ENCODE measurements at places on chromosomes 16 and 17. TPM values are rescaled to one million over a fixed set of nuclear protein-coding genes. Genes with fewer than 3 reads are reported as not detected.

KCNAB3 gene
- total RNA-seq, result 1.2 TPM

SMPD3 gene
- not detected for total RNA-seq

JPH3 gene
- 0.40 TPM for total RNA-seq

CLEC19A gene
- not detected for total RNA-seq

CACNG5 gene
- not detected for total RNA-seq

NOTUM gene
- total RNA-seq, result not detected

POLR2C gene
- total RNA-seq, result 64.5 TPM

CCL17 gene
- total RNA-seq, result not detected

GAS2L2 gene
- total RNA-seq, result not detected

WNT9B gene
- total RNA-seq, result not detected

CTRB1 gene
- total RNA-seq, result not detected

C16orf46 gene
- total RNA-seq, result 0.22 TPM

OR1F1 gene
- total RNA-seq, result 0.52 TPM

CTRB2 gene
- not detected for total RNA-seq

SNTB2 gene
- total RNA-seq, result 31.0 TPM

ABCA10 gene
- total RNA-seq, result under 0.01 TPM

MYL4 gene
- not detected for total RNA-seq

TBC1D3G gene
- not detected for total RNA-seq

AOC3 gene
- not detected for total RNA-seq

OTOP2 gene
- not detected for total RNA-seq

FUS gene
- total RNA-seq, result 83.8 TPM

KRT17 gene
- total RNA-seq, result 20.8 TPM

PDPR gene
- 6.8 TPM for total RNA-seq

SRCIN1 gene
- 0.07 TPM for total RNA-seq

TMIGD1 gene
- total RNA-seq, result not detected

KCTD19 gene
- 0.35 TPM for total RNA-seq

MMP2 gene
- total RNA-seq, result 5.6 TPM

CD300LF gene
- not detected for total RNA-seq

PRAC2 gene
- not detected for total RNA-seq

ACSM5 gene
- total RNA-seq, result 0.12 TPM

PLXDC1 gene
- total RNA-seq, result not detected

CCDC200 gene
- total RNA-seq, result not detected

UNC13D gene
- total RNA-seq, result 17.8 TPM

GNGT2 gene
- total RNA-seq, result 1.4 TPM

C17orf50 gene
- total RNA-seq, result not detected

SLC35G6 gene
- not detected for total RNA-seq

PRR35 gene
- total RNA-seq, result not detected

LDHD gene
- 0.12 TPM for total RNA-seq

ARL6IP1 gene
- total RNA-seq, result 536 TPM

TBC1D3E gene
- not detected for total RNA-seq

BCL6B gene
- not detected for total RNA-seq

HASPIN gene
- 12.3 TPM for total RNA-seq

HLF gene
- 0.75 TPM for total RNA-seq

ABCC6 gene
- total RNA-seq, result 4.8 TPM

TP53TG3B gene
- total RNA-seq, result not detected

ZCCHC14 gene
- 11.8 TPM for total RNA-seq

ARL5C gene
- total RNA-seq, result not detected

ATP1B2 gene
- total RNA-seq, result not detected

SEPTIN1 gene
- not detected for total RNA-seq

HSPB9 gene
- total RNA-seq, result not detected

PIRT gene
- not detected for total RNA-seq

PPM1E gene
- total RNA-seq, result 1.7 TPM

Data from epithelial cell of proximal tubule (primary cell).